Kidney capillary endothelial cell (primary cell): ENCODE measurements at places on chromosomes 12 and 14.

- DNase-seq = peak; percentile 70
These were observed 21.6 kb upstream of the GPR132 start for GRCh38 chr14:105086833-105087307.

DNA sequence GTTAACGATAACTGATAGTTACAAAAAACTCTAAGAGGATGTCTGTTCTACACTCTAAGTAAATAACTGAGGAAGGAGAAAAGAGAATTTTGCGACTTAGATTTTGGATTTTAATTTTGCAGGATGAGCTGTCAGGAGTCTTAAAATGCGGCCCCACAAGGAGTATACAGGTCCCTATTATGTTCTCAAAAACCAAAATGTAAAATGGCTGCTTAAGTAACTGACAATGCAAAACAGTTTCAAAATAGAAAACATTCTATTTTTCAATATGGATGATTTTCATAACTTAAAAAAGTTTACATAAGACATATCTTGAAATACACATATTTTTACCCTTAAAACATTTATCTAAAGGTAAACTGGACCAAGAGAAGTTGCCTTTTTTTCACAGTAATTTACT is 2.6 kb downstream of the CD69 start:
- DNase-seq = no peak

DNA sequence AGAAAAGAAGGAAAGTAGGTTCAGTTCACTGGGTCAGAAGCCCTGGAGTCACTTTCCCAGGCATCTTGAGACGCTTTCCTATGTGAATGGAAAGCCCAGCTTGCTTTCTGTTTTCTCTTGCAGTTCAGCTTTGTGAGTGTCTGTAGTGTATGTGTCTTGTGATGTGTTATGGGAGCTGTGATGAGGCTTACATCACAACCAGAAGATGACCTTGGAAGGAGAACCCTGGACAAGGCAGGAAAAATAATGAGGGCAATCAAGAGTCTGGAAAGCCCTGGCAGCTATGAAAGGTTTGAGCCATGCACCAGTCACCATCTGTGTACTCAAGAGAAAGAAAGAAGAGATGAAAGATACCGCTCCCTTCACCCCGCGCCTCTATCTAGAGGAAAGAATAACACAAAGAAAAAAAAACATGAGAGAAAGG is 35.2 kb upstream of the PTGR2 start:
- DNase-seq = no peak

DNA sequence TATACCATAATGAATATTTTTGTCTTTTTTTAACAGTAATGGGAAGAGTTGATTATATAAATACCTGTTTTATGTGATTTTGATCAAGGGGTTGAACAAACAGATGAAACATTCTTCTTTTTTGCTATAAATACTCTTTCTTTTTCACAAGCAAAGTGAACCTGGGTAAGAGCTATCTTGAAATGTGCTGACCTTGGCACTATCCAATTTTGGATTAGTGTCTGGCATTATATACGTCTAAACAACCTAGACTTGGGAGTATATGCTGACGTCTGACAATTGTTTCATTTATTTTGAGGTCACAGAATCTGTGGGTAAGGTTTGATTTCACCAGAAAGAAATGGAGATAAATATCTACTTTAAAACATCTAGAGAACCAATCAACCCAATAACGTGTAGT is 716.0 kb upstream of the STXBP6 start:
- DNase-seq = no peak

DNA sequence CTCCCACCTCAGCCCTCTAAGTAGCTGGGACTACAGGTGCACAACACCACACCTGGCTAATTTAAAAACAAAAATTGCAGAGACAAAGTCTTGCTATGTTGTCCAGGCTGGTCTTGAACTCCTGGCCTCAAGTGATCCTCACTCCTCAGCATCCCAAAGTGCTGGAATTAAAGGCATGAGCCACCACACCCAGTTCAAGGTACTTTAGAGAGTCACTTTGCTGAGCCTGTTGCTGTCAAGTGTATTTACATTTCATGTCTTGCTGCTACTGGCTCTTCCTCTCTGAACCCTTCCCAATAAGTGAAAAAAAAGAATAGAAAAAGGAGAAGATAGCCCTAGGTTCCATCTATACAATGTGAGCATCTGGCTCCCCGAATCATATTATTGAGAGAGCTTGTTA is 38.4 kb downstream of the SLCO1A2 start:
- no peak for DNase-seq
